Psoas muscle (tissue), 8 donors: ENCODE measurements at places on chromosomes 5 and 9. TPM values are rescaled to one million over a fixed set of nuclear protein-coding genes. Genes with fewer than 3 reads are reported as not detected.

GRCh38 chr5:68657055-68657961 lies 436.5 kb upstream of the SLC30A5 start:
- H3K36me3 ChIP-seq = no peaks in the 10 kb centered on the region
- no peak overlapping the region for H3K27ac ChIP-seq
- no peak for DNase-seq
- no peaks in the 10 kb centered on the region for H3K27me3 ChIP-seq
- H3K4me3 ChIP-seq = no peak overlapping the region
- H3K4me1 ChIP-seq = peaks cover 13% of the 10 kb centered on the region

- DNase-seq = peak; percentile 80
- no peaks in the 10 kb centered on the region for H3K4me1 ChIP-seq
- no peaks in the 10 kb centered on the region for H3K27me3 ChIP-seq
- no peak overlapping the region for H3K27ac ChIP-seq
- H3K4me3 ChIP-seq = peak overlapping the region; percentile 60
Observed at GRCh38 chr5:2038321-2039179, 155.8 kb upstream of the IRX4 start.

- H3K4me3 ChIP-seq = no peak overlapping the region
- peaks cover 33% of the 10 kb centered on the region for H3K4me1 ChIP-seq
- H3K27me3 ChIP-seq = no peaks in the 10 kb centered on the region
Observed at GRCh38 chr5:5483350-5483749, 60.9 kb downstream of the ICE1 start.

PIP5KL1 gene
- not detected for total RNA-seq

DNA sequence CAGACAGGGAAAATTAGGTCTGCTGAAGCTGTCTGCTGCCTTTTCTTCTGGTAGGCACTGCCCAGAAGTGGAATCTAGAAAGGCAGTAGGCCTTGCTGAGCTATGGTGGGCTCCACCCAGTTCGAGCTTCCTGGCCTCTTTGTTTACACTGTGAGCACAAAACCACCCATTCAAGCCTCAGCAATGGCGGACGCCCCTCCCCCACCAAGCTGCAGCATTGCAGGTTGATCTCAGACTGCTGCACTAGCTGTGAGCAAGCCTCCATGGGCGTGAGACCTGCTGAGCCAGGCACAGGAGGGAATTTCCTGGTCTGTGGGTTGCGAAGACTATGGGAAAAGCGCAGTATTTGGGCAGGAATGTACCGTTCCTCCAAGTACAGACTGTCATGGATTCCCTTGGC lies 18.5 kb downstream of the AGTPBP1 start:
- no peaks in the 10 kb centered on the region for H3K27me3 ChIP-seq
- no peak overlapping the region for H3K27ac ChIP-seq
- H3K4me1 ChIP-seq = no peaks in the 10 kb centered on the region
- no peaks in the 10 kb centered on the region for H3K36me3 ChIP-seq
- H3K4me3 ChIP-seq = no peak overlapping the region

GRCh38 chr5:128081111-128081851 lies 2.3 kb upstream of the SLC12A2 start:
- H3K36me3 ChIP-seq = peaks cover 6% of the 10 kb centered on the region
- H3K27me3 ChIP-seq = no peaks in the 10 kb centered on the region
- H3K4me3 ChIP-seq = peak overlapping the region; percentile 89
- no peak for DNase-seq
- H3K27ac ChIP-seq = peak overlapping the region; percentile 96
